Activated T-helper 17 cell treated with anti-CD3 and anti-CD28 coated beads, Interleukin-2, amount 50 U/mL, for 72 hours (primary cell): ENCODE measurements at places on chromosomes 3 and 15.
A peak's percentile ranks its signal among the peaks of the same experiment; 100 is the strongest.

DNA sequence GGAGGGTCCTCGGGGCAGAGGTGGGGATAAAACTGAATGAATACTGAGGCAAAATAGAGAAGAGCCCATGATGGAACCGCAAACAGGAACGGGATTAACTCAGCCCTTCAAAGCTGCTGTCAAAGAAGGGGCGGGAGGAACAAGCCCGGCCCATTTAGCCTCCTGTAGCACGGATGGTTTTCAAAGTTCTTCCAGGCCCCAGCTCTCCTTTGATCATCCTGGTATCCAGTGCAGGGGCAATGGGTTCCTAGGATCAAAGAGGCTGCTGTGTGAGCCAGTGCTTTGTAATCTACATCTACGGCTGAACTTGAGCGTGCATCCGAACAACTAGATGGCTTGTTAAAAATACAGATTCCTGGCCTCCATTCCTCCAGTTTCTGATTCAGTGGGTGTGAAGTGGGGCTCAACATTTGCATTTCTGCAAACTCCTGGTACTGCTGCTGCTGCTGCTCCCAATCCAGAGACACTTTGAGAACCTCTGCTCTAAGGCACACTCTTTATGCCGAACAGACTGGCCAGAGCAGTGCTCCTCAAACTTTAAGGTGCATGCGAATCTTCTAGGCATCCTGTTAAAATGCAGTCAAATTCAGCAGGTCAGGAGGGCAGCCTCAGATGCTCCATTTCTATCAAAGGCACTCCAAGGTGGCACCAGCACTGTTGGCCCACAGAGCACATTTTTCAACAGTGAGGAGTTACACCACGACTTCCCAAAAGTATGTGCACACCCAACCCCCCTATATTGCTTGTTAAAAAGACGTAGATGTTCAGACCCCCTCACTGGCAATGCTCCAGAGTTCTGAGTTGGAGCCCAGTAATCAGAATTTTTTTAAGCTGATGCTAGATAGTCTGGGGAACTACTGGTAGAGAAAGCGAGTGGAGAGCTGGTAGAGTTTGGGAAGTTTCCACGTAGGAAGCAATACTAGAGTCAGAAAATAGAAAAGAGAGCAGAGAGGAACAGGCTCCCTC is 5.6 kb downstream of the GALNT15 start:
- ATAC-seq, result no peak

GRCh38 chr3:42732829-42733459 is 30.3 kb upstream of the HHATL start:
- no peak for ATAC-seq

GRCh38 chr15:89150762-89151664 is 62.8 kb downstream of the ABHD2 start:
- ATAC-seq, result no peak

- no peak for ATAC-seq
Measured at GRCh38 chr3:58577269-58577821, at the start of gene FAM107A. Gene FAM107A (minus strand): TSS chr3:58577391. CDS start chr3:58569860, 7,531 bp downstream.

- ATAC-seq, result no peak
Measured at GRCh38 chr15:39851500-39852092, 68.5 kb downstream of the GPR176 start.

- no peak for ATAC-seq
Measured at GRCh38 chr15:68413363-68414205, 18.4 kb downstream of the ITGA11 start.

DNA sequence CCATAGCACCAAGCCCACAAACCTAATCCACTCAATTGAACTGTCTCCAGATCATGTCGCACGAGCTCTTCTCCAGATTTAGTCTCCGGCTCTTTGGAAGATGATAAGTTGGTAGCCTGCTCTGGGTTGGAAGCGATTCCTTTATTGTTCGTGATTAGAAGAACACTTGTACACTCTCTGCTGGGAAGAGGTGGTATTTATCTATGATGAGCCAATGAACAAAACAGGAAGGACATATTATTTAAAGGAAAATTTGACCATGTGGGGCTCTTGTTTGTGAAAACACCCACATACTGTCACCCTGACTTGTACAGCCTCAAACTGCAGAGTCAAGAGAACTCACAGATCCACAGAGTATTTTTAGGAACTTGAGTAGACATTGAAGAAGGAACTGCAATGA is 54.4 kb downstream of the MYZAP start:
- ATAC-seq, result no peak

- ATAC-seq, result no peak
Measured at GRCh38 chr3:127488141-127488672, 102.3 kb downstream of the TPRA1 start.

DNA sequence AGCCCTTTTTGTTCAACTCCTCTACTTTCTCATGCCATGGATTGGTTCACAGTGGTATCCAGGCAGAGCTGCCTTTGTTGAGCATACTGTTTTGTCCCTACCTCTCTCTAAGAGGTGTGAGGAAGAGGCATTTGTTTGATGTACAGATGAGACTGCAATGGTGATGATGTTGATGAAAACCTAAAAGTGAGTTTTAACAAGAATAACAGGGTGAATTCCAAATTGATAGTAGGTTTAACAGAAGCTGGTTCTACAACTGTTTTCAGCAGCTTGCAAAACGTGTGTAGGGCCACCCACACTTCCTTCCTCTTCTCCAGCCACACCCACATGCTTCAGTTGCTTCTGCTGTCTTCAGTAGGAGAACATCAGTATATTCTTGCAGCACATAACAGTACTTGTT is 10.2 kb downstream of the SNRK start:
- peak; percentile 88 for ATAC-seq

- ATAC-seq, result no peak
Measured at GRCh38 chr15:28930476-28931291, 44.9 kb downstream of the APBA2 start.

- ATAC-seq, result no peak
Measured at GRCh38 chr15:85282504-85283115, 97.8 kb upstream of the AKAP13 start.

DNA sequence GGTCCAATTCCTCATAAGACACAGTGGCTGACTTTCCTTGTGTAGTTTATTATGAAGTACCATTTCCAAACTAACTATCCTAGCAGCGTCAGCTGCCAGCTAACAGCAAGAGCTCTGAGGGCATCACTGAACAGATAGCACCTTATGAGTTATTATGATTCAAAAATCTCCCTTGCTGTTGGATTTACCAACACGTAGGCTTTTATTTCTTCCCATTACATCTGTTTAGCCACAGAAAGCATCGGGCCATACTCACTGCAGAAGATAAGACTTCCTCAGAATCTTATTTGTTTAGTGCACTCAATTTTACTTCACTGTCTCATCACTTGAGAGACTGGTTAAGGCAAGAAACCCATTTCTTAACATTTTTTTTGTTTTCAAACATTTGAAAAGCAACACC is 16.2 kb downstream of the CLDN1 start:
- ATAC-seq, result no peak

- peak; percentile 4 for ATAC-seq
Measured at GRCh38 chr3:52494886-52495495, at the start of gene STAB1. Gene STAB1 (plus strand): TSS chr3:52495338. CDS start chr3:52495414, 76 bp downstream.

DNA sequence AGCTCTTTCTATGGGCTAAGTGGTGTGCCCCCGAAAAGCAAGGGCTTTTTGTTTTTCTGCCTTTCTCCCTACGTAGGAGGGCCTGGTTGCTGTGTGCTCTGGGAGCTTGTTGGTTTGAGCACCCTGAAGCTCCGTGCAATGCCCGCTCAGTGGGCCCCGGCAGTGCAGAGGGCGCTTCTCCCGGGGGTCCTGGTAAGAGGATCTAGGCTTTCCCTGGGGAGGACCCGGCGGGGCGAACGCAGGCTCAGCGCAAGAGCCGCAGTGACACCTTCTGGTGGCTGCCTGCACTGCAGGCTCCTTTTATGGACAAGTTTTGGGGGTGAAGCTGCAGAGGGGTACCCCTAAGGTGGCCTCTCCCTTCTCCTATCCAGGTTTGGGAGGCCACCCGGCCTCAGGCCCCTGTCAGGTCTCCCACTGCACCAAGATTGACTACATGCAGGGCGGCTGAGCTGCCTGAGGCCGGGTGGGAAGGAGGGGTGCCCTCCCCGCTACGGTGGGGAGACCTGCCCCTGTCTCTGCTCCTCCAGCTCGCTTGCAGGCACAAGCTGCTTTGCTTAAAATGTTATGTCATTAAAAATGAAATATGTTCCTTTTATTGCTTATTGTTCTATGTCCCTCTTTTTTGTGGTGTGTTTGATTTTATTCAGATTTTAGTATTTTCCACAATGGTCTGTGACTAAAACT is 387.9 kb downstream of the GABRG3 start:
- no peak for ATAC-seq

- no peak for ATAC-seq
Measured at GRCh38 chr3:194989241-194989640, 281.7 kb downstream of the XXYLT1 start.

- no peak for ATAC-seq
Measured at GRCh38 chr3:186095561-186096081, 13.3 kb downstream of the ETV5 start.

DNA sequence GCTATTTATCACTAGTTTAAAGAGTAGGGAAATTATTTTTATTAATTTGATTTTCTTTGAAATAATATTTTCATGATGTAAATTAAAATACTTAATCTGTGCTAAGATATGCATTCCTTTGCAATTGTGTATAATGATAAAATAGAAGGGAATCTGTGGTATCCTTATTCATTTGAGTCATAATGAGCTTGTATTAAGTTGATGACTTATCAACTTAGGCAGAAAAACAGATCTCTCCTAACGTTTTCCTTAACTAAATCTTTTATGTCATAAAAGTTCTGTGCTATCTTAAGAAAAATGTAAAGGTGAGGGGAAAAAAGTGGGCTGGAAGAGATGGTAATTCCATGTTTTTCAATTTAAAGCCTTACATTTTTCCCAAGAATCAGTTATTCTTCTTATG is 1.9 kb downstream of the FGF7 start:
- ATAC-seq, result no peak

DNA sequence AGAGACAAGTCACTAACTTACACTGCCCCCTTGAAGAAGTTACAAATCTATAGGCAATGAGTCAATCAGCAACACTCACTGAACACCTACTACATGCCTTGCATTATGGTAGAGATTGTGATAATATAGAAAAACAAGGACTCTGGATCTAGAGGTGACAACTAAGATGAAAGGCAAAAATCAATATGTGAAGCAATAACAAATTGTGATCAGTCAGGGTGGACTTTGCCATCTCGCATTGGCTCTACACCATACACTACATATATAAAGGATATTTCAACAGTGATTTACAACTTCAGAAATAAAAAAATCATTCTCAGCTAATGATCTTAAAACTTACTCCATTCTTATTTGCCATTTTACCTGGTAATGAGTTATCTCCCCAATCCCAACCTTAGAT is 210.7 kb upstream of the CD96 start:
- no peak for ATAC-seq

GRCh38 chr15:57159767-57160166 is 216.5 kb upstream of the CGNL1 start:
- no peak for ATAC-seq

- no peak for ATAC-seq
Measured at GRCh38 chr3:194165271-194166018, 29.5 kb downstream of the HES1 start.

DNA sequence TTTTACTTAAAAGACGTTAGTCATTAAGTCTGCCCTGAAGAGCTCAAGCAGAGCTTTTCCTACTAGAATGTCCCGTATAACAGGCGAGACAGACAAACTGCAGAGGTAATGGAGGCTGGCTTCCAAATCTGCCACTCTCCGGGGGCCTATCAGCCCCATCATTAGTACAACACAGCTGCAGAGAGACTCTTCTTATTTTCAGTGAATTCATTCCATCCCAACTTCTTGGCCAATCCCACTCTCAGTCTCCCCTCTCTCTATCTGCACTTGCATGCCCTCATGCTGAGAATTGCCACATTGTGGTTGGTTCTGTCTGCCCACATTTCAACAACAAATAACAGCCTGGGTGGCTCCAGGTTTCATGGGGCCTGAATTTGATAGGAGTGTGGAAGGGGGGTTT is 412.7 kb downstream of the ERC2 start:
- ATAC-seq, result no peak

GRCh38 chr3:3307491-3307890 is 128.0 kb upstream of the CRBN start:
- no peak for ATAC-seq

DNA sequence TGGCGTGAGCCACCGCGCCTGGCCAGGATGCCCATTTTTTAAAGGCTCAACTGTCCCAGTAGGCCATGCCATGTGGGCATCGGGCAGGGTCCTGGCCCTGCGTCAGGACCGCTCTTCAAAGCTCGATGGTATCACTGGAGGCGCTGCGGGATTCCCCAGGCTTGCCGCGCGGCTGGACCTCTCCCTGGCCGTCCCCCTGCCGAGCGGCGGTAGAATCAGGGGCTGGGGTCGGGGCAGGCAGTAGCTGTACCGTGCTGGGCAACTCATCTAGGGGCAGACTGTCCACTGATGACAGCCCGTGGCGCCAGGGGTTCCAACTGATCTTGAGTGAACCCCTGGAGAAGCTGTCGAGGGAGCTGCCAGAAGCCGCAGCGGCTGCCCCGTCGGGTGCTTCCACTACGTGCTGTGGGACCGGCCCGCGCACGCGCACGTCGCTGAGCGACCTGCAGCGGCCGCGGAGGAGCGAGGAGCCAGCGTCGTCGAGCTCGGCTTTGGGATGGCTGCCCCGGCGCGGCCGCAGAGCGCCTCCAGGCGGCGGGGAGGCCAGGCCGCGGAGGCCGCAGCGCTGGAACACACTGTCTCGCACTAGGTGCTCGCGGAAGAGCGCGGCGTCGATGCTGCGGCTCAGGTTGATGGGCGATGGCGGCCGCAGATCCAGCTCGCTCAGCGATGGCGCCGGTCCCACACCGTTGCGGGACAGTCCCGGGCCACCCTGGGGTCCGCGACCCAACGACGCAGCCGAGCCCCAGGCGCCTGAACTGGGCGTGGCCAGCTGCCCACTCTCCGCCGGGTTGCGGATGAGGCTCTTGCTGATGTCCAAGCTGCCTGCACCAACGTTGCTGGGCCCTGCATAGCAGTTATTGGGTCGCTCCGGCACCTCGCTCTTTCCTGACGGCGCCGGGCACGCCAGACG is 5.8 kb downstream of the PRRT3 start:
- peak; percentile 89 for ATAC-seq

GRCh38 chr15:58227706-58228543 is 89.7 kb downstream of the AQP9 start:
- ATAC-seq, result peak; percentile 54

DNA sequence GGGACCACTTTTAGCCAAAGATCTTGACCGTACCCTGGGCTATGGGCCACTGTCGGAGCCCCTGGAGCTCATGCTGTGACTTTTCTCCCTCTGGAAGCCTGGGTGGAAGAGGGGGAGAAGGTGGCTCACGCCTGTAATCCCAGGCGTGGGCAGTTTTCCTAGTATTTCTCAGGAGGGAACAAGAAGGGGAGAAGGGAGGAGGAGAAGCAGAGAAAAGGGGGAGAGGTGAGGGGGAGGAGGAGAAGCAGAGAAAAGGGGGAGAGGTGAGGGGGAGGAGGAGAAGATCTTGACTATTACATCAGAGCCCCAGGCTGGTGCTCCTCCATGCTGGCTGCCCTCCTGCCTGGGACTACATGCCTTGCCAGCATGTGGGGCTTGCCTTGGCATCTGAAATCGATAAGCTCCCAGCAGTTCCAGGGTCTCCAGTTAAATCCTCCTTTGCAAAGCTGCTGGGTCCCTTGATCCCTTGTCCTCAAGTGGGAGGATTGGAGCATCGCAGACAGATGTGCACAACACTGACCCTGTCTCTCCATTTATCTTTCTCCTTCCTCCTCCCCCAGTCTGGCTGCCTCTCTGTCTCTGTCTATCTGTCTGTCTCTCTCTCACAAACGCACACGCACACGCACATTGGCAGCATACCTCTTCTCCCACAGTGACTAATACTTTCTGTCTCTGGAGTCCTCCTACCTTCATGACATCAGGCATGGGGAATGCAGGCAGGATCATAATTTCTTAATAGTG is 41.6 kb downstream of the MRAS start:
- no peak for ATAC-seq
